ENCODE measurements at places on chromosomes 4 and X. TPM values are rescaled to one million over a fixed set of nuclear protein-coding genes. Genes with fewer than 3 reads are reported as not detected.

RIPPLY1 gene
- total RNA-seq, result 0.28 TPM

DNA sequence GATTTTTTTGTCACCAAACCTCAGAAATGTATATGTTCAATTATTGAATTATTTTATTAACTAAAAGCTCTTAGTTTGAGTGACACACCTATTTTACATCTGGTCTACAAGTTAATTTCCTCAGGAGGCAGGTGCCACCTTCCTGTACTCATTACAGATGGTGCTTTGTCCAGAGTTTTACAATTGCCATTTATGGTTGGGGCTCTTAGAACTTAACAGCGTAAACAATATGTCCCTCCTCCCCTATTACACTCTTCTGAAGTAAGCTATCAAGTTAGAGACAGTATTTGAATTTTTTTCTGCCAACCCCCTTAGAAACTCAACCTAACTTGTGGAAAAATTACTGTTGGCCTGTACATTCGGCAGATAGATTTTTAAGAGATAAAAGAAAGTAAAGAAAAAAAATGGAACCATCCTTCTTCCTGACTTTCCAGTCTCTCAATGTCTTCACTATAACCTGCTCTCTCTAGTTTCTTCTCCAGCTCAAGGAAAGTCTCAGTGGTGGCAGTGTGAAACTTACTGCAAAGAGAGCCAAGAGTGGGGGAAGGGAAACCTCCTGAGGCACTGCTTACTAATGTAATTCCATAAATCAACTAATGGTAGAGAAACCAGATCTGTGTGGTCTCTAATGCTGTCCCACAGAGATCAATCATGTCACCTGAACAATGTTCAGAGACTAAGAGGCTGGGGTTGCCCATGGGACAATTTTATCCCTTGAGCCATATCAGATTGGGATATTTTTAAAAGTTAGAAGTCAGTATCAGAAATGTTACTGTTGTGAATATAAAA lies 7.8 kb downstream of the CXXC4 start:
- DNase-seq, result no peak

DNA sequence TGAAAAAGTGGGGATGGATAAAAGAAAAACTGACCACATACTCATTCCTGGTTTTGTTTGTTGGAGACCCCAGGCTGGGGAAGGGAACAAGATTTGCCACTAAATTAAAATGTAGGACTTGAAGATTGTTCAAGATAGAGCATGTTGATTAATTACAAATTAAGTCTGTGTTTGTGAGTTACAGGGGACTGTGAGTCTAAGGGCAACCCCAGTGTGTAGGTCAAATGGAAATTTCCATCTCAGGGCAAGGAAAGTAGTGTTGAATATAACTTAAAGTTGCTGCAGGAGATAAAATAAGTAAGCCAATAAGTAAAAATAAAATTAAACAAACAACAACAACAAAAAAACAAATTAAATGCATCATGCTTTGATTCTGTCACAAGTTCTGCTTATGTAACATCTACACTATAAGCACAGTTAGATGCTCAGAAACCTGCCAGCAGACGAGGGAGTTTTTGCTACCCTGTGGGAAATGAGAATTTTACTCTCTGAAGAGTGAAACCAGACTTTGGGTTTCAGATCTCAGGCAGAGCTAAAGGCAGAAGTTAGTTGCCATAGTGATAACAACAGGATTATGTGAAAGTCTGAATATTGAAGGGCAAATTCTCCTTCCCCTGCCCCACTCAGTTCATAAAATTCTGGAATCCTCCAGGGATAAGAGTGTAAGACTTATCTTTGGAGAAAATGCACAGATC lies 352.3 kb downstream of the GRXCR1 start:
- no peak for DNase-seq

GRCh38 chrX:121146059-121146628 lies 98.7 kb downstream of the GLUD2 start:
- DNase-seq, result no peak

- no peak for DNase-seq
Measured at GRCh38 chr4:997375-998071, 4.3 kb upstream of the SLC26A1 start.

Measured in HT-29 (cell line).